H9 (cell line): ENCODE measurements at places on chromosomes 4 and X. TPM values are rescaled to one million over a fixed set of nuclear protein-coding genes. Genes with fewer than 3 reads are reported as not detected.
A peak's percentile ranks its signal among the peaks of the same experiment; 100 is the strongest.

Gene GABRQ
- total RNA-seq: 3.8 and 3.9 TPM in 2 replicates

DNA sequence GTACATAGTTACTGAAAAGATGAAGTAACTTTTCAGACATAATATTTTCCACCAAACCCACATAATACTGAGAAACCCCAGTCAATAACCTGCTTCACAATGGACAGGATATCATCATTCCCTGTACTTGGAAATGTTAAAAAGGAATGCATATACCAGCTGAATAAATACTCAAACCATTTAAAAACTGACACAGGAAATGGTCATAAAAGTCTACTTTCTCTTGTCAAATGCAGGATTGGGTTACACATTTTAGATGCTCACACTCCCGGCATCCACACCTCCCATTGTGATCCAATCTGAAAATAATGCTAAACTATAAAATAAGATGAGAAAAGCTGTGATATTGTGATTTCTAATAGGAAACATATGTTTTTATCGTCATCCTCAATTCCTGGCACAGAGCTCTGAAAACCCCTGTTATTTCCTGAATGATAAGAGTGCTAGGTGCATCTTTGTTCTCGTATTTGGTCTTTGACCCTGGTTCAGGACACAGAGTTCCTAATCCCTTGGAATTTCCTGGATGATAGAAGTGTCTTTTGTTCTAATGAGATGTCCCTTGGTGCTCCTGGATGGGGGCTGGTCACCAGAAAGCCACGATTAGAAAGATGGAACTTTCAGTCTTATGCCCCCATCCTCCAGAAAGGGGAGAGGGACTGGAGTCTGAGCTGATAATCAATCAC, 821.3 kb downstream of the TRIML1 start:
- DNase-seq: no peak

GRCh38 chr4:118348886-118349285, 3.9 kb downstream of the PRSS12 start:
- DNase-seq: no peak

Gene MAGEA4
- total RNA-seq: 0.53 and 0.68 TPM in 2 replicates

- DNase-seq: no peak
These were observed 20.3 kb upstream of the HGFAC start for GRCh38 chr4:3421470-3421869.

GRCh38 chr4:103996637-103997036, 276.9 kb upstream of the TACR3 start:
- DNase-seq: peak; percentile 82

Gene ADGRL3
- 5.9 and 6.4 TPM in 2 replicates for total RNA-seq

Gene CORIN
- 0.09 and 0.39 TPM in 2 replicates for total RNA-seq

Gene SCD5
- total RNA-seq: 0.68 and 0.86 TPM in 2 replicates

- no peak for DNase-seq
These were observed 136.6 kb downstream of the AFF1 start for GRCh38 chr4:87071401-87071800.

- DNase-seq: no peak
These were observed 457.2 kb downstream of the GALNTL6 start for GRCh38 chr4:172270397-172270796.

Gene ZNF595
- 11.3 and 12.5 TPM in 2 replicates for total RNA-seq

Gene PF4V1
- total RNA-seq: not detected in 2 replicates

DNA sequence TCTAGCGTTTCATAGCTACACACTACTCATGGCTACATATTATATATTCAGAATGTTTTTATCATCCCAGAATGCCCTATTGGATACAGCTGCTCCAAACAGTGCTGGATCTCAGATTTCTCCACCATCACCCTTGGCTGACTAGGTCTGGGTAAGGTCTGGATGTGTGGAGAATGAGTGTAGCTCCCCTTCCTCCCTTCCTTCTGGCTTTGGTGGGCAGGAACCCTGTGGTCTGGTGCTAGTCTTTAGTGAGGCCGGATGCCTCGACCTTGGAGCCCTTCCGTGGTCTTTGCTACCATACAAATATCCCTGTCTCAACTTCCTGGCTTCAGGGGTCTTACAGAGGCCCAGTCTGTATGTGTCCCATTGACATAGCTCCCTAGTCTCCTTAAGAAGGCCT, 52.1 kb upstream of the KDR start:
- DNase-seq: no peak
